ENCODE measurements at places on chromosomes 11 and 22. TPM values are rescaled to one million over a fixed set of nuclear protein-coding genes. Genes with fewer than 3 reads are reported as not detected.
A peak's percentile ranks its signal among the peaks of the same experiment; 100 is the strongest.

GRCh38 chr11:95444309-95445241 lies 213.6 kb upstream of the SESN3 start:
- H3K4me1 ChIP-seq, result no peaks in the 10 kb centered on the region
- no peaks in the 10 kb centered on the region for H3K36me3 ChIP-seq
- DNase-seq, result no peak
- no peak overlapping the region for H3K27ac ChIP-seq
- no peaks in the 10 kb centered on the region for H3K27me3 ChIP-seq
- no peak overlapping the region for H3K4me3 ChIP-seq

DNA sequence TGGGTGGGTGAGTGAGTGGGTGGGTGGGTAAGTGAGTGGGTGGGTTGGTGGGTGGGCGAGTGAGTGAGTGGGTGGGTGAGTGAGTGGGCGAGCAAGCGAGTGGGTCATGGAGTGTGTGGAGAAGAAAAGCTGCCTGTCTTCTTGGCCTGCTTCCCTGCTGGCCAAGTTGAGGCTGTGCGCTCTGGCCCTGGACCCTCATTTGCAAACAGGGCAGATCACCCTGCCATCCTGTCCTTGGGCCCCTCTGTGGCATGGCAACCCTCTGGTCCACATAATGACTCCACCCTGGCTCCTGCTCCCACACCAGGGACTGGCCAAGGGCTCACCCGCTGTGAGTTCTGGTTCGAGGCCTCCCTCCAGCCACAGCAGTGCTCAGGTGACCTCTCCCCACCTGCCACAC lies 35.1 kb downstream of the CAPN1 start:
- H3K36me3 ChIP-seq, result no peaks in the 10 kb centered on the region
- H3K27me3 ChIP-seq, result no peaks in the 10 kb centered on the region
- H3K4me3 ChIP-seq, result no peak overlapping the region
- H3K27ac ChIP-seq, result no peak overlapping the region
- DNase-seq, result no peak

DNA sequence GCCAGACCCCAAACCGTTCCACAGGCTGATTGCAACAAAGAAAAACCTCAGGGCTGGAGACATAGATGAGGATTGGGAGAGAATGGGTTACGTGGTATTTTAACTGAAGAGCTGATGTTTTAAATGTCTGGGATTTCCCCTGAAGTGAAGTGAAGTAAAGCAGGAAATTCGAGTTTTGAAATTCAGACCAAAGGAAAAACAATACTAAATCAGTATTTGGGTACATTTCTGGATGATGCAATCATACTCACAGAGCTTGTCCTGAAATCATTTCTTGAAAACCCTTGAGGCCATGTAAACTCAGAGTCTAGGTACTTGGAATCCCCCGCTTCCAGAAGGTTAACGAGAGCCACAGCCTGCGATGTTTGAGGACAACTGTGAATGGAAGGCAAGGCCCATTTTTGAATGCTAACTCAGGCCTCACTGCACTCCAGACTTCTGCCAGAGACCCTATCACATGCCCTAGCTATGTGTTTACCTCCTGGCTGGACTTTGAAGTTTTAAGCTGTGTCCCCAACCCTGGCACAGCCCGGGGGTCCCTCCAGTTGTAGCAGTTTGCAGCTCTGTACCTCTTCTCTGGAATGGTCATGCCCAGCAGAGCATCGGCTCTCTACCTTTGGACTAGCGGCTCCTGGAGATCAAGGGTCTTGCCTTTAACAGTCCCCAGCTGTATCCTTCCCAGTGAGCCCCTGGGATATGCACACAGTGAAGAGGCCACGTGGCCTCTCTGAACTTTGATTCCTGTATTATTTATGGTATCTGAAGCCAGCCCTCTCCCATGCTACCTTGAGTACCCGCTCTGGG lies 5.4 kb upstream of the FTH1 start:
- peaks cover 68% of the 10 kb centered on the region for H3K4me1 ChIP-seq
- no peak for DNase-seq
- H3K27me3 ChIP-seq, result no peaks in the 10 kb centered on the region
- no peak overlapping the region for H3K4me3 ChIP-seq

DNA sequence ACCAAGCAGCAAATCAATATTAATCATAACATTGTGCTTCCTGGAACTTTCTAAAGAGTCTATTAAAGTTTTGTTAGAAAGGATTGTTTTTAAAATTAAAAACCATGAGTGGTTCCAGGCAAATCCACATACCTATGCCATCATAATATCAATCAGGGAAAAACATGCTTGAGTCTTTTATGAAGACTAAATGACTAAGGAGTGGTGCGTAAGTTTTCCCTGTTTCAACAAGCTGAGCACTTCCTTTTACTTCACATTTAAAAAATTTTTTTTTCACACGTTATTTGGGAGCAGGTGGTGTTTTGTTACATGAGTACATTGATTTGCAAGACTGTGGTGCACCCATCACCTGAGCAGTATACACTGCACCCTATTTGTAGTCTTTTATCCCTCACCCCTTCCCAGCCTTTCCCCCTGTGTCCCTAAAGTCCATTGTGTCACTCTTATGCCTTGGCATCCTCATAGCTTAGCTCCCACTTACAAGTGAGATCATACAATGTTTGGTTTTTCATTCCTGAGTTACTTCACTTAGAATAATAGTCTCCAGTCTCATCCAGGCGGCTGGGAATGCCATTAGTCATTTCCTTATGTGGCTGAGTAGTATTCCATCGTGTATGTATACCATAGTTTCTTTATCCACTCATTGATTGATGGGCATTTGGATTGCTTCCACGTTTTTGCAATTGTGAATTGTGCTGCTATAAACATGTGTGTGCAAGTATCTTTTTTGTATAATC lies 1190.3 kb upstream of the RAG2 start:
- no peak for DNase-seq
- no peak overlapping the region for H3K27ac ChIP-seq
- no peak overlapping the region for H3K4me3 ChIP-seq
- no peaks in the 10 kb centered on the region for H3K36me3 ChIP-seq

GRCh38 chr22:36086629-36087254 lies 58.1 kb upstream of the RBFOX2 start:
- DNase-seq, result peak; percentile 27
- H3K27me3 ChIP-seq, result no peaks in the 10 kb centered on the region
- no peak overlapping the region for H3K27ac ChIP-seq
- H3K36me3 ChIP-seq, result no peaks in the 10 kb centered on the region
- no peaks in the 10 kb centered on the region for H3K4me1 ChIP-seq

FAM180B gene
- not detected for total RNA-seq

DNA sequence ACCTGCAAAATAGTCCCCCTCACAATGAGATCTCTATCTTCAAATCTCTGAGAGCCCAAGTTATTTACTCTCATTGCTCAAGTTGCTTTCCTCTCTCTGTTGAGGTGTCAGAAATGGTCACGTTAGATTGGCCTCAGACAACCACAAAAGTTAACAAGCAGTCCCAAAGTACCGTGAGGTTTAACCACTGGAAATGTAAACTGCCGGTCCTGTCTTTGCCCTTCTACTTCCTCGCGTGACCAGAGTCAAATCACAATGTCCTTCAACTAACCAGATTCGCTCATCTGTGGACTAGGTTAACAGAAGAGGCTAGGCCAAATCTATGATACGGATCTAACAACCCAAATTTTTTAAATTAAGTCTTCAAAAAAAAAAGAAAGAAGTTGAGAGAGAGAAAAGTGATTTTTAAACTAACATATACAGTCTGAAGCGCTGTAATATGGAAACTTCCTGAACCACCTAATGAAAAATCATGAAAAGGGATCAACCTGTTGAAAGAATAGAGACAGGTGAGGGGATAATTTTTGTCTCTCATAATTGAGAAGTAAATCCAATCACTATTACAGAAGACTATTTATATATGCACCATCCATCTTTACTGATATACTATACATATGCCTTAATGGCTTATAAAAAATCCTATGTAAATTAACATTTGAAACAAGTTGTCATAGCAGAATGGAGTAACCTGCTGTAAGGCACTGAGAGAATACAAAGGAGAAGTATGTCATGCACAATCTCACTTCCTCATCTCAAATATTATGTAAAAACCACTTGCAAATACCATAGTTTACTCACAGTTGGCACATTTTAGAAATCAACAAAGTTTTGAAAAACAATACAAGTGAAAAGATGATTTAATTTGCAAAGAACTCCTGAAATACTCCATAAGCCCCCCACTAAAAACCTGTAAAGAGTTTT lies 3.3 kb upstream of the JAML start:
- H3K27me3 ChIP-seq, result no peaks in the 10 kb centered on the region
- no peaks in the 10 kb centered on the region for H3K36me3 ChIP-seq
- no peaks in the 10 kb centered on the region for H3K4me1 ChIP-seq
- H3K4me3 ChIP-seq, result no peak overlapping the region
- no peak for DNase-seq

C11orf42 gene
- total RNA-seq, result not detected

DNA sequence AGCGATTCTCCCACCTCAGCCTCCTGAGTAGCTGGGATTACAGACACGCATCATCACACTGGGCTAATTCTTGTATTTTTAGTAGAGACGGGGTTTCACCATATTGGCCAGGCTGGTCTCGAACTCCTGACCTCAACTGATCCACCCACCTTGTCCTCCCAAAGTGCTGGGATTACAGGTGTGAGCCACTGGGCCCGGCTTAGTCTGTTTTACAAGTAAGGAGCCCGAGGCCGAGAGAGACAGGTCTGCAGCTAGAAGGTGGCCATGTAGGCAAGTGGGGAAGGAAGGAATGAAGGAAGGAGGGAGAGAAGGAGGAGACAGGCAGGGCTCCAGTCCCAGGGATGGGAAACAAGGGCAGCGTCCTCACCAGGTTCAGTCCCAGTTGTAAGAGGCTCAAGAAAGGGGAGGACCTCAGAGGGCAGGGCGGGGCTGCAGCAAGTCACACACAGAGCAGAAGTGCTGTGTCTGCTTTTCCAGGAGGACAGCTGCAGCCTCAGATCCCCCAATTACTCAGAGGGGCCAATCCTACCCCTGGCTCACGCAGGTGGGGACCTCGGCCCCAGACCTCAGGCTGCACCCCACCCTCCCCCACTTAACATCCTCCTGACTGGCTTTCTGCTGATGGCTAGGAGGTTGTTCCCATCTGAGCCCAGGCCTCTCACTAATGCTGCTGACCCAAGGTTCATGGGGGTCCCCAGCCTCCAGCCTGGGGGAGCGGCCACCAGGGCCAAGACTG lies 53.8 kb upstream of the PRR5 start:
- H3K4me1 ChIP-seq, result peaks cover 4% of the 10 kb centered on the region
- peak overlapping the region; percentile 8 for H3K4me3 ChIP-seq
- DNase-seq, result no peak
- H3K36me3 ChIP-seq, result no peaks in the 10 kb centered on the region
- peaks cover 3% of the 10 kb centered on the region for H3K27me3 ChIP-seq

- no peak overlapping the region for H3K4me3 ChIP-seq
- H3K36me3 ChIP-seq, result peaks cover 64% of the 10 kb centered on the region
- no peak overlapping the region for H3K27ac ChIP-seq
- no peak for DNase-seq
- H3K4me1 ChIP-seq, result peaks cover 25% of the 10 kb centered on the region
- no peaks in the 10 kb centered on the region for H3K27me3 ChIP-seq
Observed at GRCh38 chr22:17827466-17827865, 53.2 kb upstream of the BID start.

DNA sequence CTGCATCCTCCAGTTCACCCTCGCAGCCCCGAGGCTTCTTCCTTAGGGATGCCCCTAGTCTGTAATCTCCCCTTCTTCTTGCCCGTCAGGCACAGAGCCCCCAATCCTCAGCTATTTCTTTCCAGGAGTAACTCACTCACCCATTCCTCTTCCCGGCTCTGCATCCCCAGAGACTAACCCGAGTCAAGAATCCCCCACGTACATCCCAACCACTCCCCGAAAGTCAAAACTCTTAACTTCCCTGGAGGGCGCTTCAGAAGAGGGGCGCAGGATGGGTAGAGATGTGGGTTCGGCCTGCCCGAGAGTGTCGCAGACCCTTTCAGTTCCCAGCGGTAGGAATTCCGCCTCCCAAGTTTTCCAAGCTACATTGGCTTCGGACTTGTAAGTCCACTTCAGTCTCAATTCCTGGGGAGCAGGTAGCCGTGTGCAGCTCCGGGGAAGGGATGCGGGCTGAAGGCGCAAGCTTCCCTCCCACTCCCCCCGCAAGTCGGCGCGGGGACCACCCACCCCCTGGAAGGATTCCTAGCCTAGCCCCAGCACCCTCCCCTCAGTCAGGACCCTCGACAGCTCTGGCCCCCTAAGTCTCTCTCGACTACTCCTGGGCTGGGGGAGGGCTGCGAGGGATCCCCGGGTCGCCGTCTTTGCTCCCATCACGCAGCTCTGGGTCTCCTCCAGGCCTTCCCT lies 871 bp downstream of the BDNF start:
- H3K27ac ChIP-seq, result no peak overlapping the region
- H3K4me1 ChIP-seq, result peaks cover 3% of the 10 kb centered on the region
- H3K27me3 ChIP-seq, result peaks cover 57% of the 10 kb centered on the region
- no peaks in the 10 kb centered on the region for H3K36me3 ChIP-seq

- H3K4me3 ChIP-seq, result peak overlapping the region; percentile 15
- H3K27me3 ChIP-seq, result peaks cover 4% of the 10 kb centered on the region
- peak; percentile 85 for DNase-seq
- H3K36me3 ChIP-seq, result no peaks in the 10 kb centered on the region
- H3K4me1 ChIP-seq, result no peaks in the 10 kb centered on the region
Observed at GRCh38 chr22:44026630-44027511, 2.8 kb downstream of the PARVB start.

DNA sequence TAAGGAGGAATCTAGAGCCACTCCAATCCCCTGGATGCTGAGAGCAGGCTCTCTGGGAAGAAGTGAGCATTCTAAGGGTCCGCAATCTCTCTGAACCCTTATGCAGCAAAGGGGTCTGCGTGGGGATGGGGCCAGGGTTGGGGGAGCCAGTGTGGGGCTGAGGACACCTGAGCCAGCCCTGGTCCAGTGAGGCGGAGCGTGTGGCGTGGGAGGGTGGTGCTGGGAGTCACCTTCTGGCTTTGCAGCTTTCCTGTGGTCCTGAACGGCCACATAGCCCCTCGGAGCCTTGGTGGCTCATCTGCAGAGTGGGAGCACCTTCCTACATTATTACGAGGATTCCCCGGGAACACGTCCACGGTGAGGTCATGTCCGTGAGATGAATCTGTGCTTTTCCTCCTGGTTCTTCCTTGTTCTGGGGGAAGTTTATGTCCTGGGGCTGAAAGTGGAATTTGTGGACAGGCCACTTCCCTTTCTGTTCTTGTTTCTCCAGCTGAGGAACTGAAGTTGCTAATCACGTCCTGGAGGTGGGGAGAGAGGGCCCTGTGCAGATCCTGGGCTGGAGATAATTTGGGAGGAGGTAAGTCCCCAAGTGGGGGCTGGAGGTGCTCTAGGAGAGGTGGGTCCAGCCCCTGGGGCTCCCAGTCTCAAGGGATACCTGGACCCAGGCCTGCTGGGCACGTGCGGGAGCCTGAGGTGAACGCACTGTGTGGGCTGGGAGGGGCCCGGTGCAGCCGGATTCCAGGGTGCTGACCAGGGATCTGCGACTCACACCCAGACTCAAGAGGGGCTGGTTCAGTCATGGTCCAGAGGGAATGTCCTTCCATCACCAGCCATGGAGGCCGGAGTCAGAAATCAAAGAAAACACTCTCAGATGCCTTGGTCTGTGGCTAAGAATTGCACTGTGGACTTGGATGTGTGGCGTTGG lies 6.1 kb downstream of the MRGPRE start:
- no peaks in the 10 kb centered on the region for H3K36me3 ChIP-seq
- no peak overlapping the region for H3K4me3 ChIP-seq
- H3K27ac ChIP-seq, result no peak overlapping the region
- peaks cover 44% of the 10 kb centered on the region for H3K27me3 ChIP-seq

GRCh38 chr11:119121811-119122124 lies 388 bp downstream of the HINFP start:
- no peak for DNase-seq
- no peaks in the 10 kb centered on the region for H3K27me3 ChIP-seq
- peaks cover 21% of the 10 kb centered on the region for H3K4me1 ChIP-seq
- H3K36me3 ChIP-seq, result no peaks in the 10 kb centered on the region
- peak overlapping the region; percentile 84 for H3K27ac ChIP-seq
- H3K4me3 ChIP-seq, result peak overlapping the region; percentile 88

Measured in sigmoid colon (tissue), 7 donors.